ENCODE measurements at places on chromosomes 5 and 9.
A peak's percentile ranks its signal among the peaks of the same experiment; 100 is the strongest.

- no peak for DNase-seq
Measured at GRCh38 chr5:95520206-95520605, 34.6 kb downstream of the SKIC3 start.

- DNase-seq = no peak
Measured at GRCh38 chr9:126009047-126009446, 261.9 kb downstream of the PBX3 start.

DNA sequence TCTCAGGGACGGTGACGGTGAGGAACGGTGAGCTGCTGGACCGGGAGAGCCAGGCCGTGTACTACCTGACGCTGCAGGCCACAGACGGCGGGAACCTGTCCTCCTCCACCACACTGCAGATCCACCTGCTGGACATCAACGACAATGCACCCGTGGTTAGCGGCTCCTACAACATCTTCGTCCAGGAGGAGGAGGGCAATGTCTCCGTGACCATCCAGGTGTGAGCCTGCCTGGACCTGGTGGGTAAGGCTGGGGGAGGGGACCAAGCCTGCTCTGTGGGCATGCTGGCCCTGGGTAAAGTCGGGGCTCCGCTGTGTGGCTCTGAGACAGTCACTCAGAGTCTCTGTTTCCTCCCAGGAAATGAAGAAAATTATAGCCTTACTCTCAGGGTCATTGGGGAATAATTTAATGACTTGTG, 29.3 kb downstream of the CDHR2 start:
- peak; percentile 48 for DNase-seq

DNA sequence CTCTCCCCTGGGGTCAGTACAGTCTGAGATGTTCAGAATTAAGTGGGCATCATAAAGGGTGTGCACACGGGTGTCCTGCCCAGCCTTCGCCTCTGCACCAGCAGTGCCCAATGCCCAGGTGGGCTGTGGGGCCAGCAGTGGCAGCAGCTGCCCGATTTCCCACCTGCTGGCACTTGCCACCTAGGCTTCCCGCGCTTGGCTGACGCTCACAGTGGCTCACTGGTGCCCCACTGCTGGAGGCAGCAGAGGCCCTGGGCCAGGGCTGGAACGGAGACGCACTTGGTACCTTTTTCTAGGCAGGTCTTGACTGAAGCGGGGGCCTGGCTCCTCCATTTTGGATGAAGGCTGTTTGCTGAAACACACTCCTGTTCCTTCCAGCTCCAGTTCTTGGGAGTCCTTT, 17.0 kb downstream of the MRNIP start:
- DNase-seq = no peak

GRCh38 chr5:21125238-21125983, 1137.4 kb upstream of the CDH18 start:
- no peak for DNase-seq

DNA sequence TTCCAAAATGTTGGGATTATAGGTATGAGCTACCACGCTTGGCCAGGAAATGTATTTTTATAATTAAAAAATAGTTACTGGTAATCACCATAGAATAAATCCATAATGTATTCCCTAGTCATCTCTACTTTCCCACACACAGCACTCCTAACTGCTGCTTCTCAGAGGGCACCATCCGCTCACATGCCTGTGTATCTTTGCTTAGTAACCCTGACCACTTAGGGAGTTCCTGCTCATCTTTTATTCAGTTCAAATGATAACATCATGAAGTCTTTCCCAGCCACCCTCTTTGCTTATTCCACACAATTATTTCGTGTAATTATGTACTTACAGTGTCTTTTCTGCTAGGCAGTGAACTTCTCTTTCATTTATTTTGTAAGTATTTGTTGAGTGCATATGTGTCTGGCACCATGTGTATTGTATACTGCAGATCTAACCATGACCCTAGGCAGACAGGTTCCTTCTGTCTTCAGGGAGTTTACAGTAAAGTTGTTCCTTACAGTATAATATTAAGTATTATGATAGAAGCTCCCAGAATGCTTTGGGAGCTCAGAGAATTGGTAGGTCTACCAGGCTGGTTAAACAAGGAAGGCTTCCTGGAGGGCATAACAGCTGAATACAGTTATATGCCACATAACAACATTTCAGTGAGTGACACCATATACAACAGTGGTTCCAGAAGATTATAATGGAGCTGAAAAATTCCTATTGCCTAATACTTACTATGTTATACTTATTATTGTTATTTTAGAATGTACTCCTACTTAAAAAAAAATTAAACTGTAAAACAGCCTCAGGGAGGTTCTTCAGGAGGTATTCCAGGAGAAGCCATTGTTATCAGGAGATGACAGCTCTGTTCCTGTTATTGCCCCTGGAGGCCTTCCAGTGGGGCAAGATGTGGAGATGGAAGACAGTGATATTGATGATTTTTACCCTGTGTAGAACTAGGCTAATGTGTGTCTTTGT, 39.2 kb downstream of the DCAF10 start:
- DNase-seq = no peak

All from CD4-positive, alpha-beta T cell treated with Interleukin-1 beta for 1 hour (primary cell).